Thymus (tissue), 14 donors: ENCODE measurements at places on chromosomes 5 and 9. TPM values are rescaled to one million over a fixed set of nuclear protein-coding genes. Genes with fewer than 3 reads are reported as not detected.

The PCDHAC2 gene
- polyA plus RNA-seq, result 0.02 TPM

The PDLIM7 gene
- 61.9 TPM for polyA plus RNA-seq

The GRPEL2 gene
- polyA plus RNA-seq, result 9.5 TPM

DNA sequence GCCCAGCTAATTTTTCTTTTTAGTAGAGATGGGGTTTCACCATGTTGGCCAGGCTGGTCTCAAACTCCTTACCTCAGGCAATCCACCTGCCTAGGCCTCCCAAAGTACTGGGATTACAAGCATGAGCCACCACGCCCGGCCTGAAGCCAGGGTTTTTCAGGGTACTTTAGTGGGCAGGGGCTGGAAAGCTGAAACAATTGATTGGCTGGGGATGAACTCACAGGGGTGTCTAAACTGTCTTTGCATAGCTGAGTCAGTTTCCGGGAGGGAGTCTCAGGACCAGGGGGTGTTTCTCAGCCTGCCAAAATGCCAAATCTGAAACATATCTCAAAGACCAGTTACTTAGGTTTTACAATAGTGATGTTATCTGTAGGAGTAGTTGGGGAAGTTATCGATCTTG is 46.1 kb downstream of the PRUNE2 start:
- DNase-seq, result no peak

DNA sequence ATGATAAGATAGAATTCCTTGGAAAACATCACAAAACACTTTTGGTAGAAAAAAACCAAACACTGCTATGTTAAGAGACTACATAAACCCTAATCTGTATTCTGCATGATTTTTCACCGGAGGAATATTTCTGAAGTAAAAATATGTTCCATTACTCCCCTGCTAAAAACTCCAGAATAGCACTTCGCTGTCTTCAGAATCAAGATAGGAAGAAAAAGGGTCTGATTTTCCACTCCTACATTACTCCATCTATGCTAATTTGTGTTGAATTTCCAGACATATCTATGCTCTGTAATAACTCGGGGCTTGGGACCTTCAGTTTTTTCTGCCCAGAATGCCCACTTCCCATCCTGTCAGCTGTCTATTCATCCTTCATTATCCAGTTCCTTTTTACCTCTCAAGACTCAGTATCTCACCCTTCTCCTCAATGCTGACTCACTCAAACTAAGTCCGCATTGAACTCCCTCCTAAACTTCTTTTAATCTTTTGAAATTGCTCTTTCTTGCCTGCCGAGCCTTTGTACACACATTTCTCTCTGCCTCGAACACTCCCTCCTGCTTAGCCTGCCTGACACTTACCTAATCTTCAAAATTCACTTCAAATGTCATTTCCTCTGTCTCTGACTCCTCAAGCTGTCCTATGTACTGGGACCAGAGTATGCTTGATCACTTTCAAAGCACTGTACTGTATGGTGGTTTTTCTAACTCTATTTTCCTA is 171.0 kb downstream of the ARRDC3 start:
- no peak for DNase-seq

DNA sequence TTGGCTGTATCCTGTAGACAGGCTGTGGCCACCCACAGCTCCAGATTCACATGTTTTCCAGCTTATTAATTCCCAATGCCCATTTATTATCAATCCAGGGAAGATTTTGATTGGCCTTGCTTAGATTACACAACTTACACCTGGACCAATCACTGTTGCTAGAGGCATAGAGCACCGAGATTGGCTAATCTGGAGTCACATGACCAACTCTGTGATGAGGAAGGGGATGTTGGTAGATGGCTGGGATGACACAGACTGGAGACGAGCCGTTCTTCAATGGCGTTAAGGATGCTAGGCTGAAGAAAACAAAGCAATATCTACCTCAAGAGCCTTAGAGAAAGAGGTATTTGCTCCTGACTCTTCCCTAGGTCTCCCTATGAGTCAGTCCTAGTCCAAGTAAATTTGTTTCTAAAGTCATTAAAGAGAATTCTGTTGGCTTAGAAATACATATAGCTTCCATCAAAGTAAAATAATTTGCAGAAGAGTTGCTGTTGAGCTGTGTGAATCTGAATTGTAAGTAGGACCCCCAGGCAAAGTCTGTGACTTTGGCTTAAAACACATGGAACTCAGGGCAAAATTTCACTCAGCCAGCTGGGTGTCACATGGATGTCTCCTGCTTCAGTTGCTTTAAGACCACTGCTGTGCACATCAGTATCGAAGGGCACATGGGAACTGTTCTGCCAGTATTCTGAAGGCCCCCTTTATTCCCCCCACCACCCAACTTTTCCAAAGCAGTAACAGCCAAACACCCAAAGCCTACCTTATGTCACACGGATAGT is 326.4 kb upstream of the KLF4 start:
- no peak for DNase-seq

- DNase-seq, result no peak
Measured at GRCh38 chr9:6619909-6620308, 25.6 kb downstream of the GLDC start.

DNA sequence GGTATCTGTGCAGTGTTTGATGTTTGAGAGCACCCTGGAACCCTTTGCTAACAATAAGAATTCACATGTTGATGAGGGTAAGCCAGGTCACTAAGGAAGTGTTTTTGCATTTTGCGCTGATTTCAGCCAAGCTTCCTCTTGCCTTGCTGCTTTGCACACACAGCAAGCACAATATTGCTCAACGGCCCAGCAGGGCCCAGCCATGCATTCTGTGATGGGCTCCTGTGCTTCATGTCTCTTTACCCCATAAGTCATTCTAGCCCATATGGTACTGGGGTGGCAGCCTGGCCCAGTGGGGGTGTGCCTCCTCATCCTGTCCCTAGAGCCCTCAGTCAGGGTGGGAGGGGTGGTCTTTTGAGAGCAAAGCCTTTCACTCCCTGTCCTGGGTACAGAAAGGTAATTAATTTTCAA is 481.3 kb downstream of the GADD45G start:
- DNase-seq, result no peak

DNA sequence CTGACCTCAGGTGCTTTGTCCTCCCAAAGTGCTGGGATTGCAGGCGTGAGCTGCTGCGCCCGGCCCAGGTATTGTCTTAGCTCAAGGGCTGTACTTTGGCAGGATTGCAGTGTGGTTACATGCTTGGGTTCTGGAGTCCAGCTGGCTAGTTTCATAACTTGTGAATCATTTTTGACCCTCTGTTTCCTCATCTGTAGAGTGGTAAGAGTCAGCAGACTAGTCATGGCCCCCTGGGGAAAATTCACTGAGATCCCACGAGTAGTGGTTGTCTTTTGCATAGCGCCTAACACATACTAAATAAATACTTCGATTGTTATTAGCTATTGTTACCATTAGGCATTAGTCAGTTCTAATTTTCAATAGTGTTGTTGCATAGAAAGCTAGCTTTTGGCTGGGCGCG is 14.3 kb downstream of the PTPA start:
- DNase-seq, result no peak
